ENCODE measurements at places on chromosomes 2 and 18.

GRCh38 chr2:198116756-198117155 is 312.4 kb downstream of the PLCL1 start:
- no peak for DNase-seq

DNA sequence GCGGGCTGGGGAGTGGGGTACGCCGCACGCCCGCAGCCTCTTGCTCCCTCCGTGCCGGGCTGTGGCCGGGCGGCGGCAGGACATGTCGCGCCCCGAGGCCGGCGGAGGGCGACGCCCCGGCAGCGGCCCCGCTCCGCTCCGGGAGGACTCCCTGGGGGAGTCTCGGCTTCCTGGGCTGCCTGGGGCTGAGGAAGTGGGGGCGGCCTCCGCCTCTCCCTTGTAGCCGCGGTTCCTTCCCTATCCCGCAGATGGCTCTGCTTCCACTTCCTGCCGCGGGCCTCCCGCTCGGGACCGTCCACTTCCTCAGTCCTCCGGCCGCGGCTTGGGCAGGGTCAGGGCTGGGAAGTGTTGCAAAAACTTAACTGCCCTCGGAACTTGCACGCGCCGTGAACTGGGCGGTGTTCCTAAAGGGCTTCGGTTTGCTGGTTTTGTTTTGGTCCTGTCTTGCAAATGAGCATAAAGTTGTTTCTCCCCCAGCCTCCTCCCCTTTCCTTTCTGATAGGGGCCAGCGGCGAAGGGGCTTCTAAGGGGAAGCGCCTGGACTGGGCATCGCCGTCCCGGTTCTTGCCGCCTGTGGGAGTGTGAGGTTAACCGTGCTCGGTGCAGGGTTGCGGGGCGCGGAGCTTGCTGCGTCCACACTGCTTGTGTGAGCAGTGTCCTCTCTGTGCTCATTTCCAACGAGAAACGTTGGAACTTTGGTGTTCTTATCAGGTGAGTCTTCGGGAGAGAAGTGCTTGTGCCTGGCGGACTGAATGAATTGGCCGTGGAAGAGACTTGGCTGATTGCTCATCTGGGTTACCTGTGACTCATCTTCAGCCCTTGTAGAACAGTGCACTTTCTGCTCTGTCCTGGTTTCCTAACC is 600 bp downstream of the RALB start:
- peak; percentile 43 for DNase-seq

GRCh38 chr18:23887035-23887434 is 127.5 kb upstream of the TTC39C start:
- DNase-seq: no peak

- DNase-seq: no peak
Measured at GRCh38 chr2:239305222-239305575, 95.6 kb downstream of the HDAC4 start.

DNA sequence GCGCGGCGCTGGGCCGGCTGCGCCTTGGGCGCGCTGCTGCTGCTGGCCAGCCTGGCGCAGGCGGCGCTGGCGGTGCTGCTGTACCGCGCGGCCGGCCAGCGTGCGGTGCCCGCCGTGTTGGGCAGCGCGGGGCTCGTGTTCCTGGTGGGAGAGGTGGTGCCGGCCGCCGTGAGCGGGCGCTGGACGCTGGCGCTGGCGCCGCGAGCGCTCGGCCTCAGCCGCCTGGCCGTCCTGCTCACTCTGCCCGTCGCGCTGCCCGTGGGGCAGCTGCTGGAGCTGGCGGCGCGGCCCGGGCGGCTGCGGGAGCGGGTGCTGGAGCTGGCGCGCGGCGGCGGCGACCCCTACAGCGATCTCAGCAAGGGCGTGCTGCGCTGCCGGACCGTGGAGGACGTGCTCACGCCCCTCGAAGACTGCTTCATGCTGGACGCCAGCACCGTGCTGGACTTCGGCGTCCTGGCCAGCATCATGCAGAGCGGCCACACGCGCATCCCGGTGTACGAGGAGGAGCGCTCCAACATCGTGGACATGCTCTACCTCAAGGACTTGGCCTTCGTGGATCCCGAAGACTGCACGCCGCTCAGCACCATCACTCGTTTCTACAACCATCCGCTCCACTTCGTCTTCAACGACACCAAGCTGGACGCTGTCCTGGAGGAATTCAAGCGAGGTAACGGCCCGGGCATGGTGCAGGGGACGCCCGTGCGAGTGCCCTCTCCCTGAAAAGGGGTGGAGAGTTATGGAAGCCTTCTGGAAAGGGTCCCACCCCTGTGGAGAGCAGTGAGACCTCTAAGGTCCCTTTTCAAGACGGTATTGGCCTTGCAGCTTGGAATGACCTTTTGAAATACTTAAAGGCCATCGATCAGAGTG is 1.0 kb downstream of the CNNM3 start:
- DNase-seq: no peak

GRCh38 chr2:32523686-32524085 is 104.2 kb upstream of the TTC27 start:
- DNase-seq: no peak

- DNase-seq: no peak
Measured at GRCh38 chr2:237727363-237727762, 71.2 kb upstream of the RBM44 start.

DNA sequence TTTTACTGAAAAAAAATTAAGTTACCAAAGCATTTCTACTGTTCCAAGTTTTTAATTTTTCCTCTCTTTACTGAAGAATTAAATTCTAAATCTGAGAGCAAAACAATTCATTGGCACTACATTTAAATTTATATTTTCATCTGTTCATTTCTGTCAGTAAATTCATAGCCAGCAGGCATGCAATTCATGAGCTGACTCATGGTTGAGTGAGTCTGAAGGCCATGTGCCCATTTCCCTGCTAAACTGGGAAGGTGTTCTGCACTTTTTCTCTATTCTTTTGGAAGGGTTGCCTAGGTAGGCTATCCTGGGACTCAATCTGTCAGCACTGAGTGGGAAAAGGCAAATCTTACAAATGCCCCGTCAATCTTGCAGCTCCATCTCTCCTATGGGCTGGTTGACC is 88.7 kb downstream of the KLHL14 start:
- no peak for DNase-seq

- no peak for DNase-seq
Measured at GRCh38 chr2:231371430-231372054, 24.0 kb upstream of the B3GNT7 start.

GRCh38 chr18:34480162-34480700 is 229.9 kb upstream of the DTNA start:
- DNase-seq: no peak

DNA sequence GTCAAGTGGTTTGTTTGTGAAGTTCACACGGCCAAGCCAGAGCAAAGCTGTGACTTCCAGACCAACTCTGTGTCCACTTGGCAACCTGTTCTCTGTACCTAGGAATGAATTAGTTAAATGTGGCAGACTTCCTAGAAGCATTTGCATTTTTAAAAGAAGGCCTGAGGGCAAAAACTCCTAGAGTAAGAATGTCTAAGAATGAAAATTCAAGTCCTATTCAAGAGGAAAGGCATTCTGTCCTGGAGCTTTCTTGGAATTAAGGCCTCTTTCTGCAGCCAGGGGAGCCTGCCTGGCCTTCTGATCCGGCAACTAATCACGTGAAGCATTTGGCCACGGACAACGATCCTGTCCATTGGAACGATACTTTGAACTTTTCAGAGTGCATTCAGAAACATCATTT is 155.0 kb downstream of the SETBP1 start:
- no peak for DNase-seq

- no peak for DNase-seq
Measured at GRCh38 chr2:97769308-97769707, 55.9 kb downstream of the ZAP70 start.

GRCh38 chr2:12556762-12557161 is 160.0 kb upstream of the TRIB2 start:
- DNase-seq: no peak

DNA sequence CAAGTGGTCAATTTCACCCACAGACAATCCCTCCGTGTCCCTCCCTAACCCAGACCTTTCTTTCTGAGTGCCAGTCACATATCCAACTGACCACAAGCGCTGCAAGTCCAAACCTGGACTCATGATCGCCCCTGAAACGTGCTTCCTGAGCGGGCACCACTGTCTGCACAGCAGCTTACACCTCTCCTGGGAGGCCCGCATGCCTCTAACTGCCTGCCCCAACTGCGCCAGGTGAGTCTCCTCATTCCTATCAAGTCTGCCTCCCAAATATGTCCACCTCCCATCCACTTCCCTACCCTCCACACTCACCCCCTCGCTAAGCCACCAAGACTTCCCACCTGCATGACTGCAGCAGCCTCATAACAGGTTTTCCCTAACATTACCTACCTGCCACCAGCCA is 33.4 kb downstream of the COL4A4 start:
- no peak for DNase-seq

DNA sequence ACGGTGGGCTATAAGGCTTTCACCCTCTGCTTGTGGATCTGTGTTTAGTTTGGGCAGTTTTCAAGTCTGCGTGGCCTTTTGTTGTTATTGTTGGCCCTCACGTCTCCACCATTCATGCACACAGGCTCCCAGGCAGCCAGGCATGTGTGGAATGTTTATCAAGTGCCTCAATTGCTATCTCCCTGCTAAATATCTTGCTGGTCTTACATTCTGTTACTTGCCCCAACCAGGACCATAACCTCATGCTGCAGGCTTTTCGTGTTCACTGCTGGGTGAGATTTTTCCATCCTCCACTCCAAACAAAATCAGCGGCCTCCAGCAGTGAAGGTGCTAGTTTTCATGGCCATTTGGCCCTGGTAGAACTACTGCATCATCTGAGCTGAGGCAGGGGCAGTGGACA is 63.0 kb upstream of the DSC1 start:
- DNase-seq: no peak

DNA sequence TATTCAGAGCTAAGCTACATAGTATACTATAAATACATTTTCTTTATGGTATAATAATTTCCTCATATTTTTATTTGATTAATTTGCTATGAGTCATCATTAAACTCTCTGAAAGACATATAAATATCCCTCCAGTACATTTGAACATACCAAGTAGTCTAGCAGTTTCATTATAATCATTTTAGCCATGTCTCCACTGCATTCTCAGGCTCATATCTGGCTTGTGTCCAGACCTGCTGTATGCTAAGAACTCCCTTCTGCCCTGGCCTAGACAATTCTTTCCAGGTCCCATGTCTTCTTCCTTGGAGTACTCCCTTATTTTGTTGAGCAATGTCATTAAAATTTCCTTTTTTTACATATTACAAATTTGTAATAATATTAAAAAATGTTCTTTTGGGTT is 16.6 kb upstream of the DYNC1I2 start:
- no peak for DNase-seq

DNA sequence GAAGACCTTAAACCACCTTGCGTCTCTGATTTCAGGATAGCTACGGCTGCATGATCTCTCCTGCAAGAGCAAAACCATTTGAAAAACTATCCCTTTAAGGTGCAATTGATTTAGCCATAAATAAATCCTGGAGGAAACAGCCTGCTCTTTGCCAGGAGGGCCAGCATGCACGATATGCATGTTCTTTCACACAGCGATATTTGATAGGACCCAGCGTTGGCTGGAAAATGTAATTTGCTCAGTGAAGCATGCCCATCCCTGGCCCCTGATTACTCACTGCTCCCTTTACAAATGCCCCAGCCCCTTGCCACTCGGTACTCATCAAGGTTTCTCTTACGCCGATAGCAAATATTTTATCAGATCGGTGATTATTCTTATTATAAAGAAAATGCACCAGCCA is 315.4 kb downstream of the CDH2 start:
- no peak for DNase-seq

DNA sequence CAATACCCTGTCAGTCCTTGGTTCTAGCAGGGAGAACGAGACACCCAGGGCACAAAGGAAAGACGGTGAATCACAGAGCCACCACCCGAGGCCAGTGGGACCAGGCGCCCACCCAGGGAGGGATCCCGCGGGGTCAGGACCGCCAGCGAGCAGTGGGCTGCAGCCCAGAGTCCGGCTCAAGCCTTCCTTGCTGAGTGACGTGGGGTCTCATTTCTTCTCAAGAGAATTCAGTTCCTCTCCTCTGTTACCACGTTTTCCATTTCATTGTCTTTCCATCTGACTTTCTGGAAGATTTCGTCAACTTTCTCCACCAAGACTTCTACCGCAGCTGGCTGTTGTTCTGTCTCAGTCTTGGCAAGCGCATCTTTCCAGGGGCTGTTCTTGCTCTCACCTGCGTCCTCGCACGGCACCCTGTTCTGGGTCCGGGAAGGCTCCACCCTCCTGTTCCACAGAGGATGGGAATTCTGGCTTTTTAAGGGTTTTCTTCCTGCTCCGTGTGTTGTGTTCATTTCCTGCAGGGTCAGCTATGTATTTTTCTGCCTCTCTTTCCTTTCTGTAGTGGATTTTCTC is 248.6 kb downstream of the NDUFA10 start:
- DNase-seq: no peak

- DNase-seq: no peak
Measured at GRCh38 chr2:72900191-72900825, 13.1 kb downstream of the SPR start.

DNA sequence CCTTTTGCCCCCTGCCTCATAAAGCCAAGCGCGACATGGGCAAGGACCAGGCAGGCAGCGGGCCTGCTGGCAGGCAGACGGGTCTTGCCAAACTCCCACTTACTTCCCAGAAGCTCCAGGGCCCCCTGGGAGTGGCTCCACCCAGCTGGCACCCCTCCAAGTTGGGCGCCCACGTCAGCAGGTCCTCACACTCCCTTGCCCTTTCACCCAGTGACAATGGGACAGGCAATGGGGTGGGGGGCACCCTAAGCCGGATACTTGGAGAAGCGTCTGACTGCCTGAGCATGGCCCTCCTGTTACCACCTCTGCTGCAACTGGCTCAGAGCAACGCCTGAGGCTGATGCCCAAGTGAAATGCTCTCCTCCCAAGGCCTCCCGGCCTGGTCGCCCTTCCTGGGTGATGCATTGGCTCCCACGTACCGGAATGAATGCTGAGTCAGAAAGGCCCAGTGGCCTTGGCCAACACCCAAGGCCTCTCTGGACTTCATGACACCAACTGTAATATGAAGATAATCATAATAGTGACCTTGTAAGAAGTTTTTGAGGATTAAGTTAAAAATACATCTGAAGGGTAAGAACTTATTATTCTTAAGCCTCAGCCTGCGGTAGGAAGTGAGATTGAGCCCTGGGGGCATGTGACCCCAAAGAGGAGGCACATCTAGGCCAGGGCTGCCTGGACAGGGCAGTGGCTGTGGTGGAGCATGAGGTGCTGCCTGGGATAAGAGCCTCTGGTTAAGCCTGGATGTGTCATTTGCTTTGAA is 31.6 kb downstream of the KCNK3 start:
- no peak for DNase-seq

DNA sequence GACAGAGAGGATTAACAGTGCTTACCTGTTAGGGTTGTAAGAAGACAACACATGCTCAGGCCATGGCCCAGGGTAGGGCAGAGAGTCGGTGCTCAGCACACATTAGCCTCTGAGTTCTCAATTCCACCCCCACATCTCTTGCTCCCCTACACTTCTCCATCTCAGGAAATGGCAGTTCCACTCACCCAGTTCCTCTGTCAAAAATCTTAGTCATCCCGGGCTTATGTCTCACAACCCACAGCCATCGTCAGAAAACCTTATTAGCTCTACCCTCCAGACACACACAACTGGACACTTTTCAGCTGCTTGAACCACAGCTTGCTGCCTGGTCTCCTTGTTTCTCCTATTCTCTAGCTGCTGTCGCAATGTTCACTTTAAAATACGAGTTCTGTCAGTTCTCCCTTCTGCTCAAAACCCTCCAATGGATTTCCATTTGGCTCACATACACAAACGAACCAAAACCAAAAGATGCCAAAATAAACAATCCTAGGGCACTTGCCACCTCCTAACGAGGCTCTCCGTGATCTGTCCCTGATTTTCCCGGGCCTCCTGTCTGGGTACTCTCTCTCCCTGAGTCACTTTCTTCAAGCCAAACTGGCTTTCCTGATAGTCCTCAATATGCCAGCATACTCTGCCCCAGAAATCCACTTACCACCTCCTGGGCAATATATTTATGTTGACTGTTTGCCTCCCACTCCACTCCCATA is 89.7 kb downstream of the KCTD1 start:
- DNase-seq: no peak
